ENCODE measurements at places on chromosomes 16 and 17.
A peak's percentile ranks its signal among the peaks of the same experiment; 100 is the strongest.

DNA sequence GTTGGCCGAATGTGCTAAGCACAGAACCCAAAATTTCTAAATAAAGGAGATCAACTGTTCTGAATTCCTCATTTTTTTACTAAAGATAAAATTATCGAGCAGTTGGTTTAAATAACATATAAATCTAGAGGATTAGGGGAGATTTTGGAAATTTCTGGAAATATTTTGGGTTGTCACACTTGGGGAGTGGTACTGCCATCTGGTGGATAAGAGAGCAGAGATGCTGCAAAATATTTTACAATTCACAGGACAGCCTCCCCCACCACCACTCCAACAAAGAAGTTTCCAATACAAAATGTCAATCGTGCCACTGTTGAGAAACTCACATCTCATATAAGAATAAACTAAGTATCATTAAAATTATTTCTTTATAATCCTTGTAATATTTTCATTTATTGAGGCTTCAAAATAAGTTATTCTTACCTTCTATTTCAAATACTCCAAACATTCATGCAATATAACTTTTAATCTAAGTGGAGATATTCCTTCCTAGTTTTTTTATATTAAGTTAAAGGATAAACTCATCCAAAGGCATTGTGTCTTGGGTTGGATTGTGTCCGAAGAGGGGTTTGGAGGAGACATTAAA is 17.0 kb upstream of the ABCA8 start:
- DNase-seq: peak; percentile 5

- no peak for DNase-seq
These were observed 2.8 kb upstream of the PPP1R27 start for GRCh38 chr17:81837641-81838040.

DNA sequence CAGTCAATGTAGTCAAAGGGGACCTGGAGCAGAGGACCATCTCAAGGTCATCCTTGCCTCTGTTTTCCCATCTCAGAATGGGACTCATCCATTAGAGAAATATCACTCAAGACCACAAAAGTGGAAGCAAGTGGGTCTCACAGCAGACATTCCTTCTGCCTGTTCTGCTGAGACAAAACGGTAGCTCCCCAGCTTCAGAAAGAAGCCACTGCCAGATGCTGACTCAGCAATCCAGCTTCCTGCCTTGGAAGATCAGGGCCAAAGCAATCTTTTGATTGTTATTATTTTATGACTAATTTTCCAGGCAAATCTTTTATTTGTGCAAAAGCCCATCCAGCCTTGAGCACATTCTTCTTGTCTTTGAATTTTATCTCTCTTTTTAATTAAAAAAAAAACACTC is 86.8 kb downstream of the CCT6B start:
- no peak for DNase-seq

DNA sequence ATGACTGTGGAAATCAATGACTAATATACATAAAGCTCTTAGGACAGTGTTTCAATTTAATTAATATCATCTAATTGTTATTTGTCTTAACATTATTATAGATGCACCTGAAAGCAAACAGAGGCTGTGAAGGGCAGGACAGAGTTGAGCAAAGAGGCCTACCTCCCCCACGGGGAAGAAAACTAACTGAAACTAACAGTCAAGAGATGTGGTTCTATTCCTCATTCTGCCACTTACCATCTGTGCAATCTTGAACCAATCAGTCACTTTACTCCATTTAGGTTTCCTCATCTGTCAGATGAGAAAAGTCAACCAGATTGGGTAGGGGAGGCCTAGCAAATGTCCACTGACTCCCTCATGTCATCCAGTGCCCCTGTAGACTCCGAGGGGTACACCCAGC is 59.1 kb downstream of the C17orf67 start:
- DNase-seq: no peak

DNA sequence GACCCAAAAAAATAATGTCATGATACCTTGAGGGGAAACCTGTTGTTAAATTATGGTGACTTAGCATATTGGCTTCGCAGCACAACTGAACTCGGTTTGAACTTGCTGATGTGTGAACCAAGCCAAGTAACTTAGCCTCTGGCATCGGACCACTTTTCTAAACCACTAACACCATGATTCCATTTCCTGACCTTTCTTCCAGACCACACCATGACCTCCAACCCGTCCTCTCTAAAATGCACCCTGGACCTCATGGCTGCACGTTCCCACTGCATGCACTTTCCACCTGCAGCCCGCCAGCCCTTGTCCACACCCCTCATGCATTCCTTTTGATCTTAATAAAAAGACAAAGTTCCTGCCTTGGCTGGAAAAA is 29.3 kb downstream of the DYNLRB2 start:
- peak; percentile 53 for DNase-seq

DNA sequence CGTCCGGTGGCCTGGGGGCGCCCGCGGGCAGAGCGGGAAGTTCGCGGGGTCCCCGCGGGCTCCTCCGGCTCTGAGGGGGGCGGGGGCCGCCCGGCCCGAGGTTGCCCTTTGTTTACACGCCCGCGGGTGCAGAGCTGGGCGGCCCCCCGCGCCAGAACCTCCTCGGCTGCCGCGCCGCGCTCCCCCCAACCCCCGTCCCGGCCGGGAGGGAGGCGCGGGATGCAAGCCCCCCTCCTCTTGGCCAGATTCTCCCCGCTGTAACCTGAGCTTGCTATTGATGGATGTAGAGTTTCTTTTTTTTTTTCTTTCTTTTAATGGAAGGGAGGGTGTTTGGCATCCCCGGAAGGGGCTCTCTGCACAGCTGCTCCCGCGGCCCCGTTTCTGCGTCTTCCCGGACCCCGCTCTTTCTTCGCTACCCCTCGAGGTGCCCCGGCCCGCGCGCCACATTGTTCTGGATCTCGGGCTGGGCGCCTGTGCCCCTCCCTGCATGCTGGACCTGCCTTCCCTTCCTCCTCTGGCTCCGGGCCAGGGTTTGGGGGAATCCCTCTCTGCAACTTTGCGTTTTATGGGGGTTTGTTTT is 646 bp downstream of the CBX2 start:
- DNase-seq: no peak

- no peak for DNase-seq
These were observed 185.5 kb downstream of the FOXL1 start for GRCh38 chr16:86763819-86764218.

DNA sequence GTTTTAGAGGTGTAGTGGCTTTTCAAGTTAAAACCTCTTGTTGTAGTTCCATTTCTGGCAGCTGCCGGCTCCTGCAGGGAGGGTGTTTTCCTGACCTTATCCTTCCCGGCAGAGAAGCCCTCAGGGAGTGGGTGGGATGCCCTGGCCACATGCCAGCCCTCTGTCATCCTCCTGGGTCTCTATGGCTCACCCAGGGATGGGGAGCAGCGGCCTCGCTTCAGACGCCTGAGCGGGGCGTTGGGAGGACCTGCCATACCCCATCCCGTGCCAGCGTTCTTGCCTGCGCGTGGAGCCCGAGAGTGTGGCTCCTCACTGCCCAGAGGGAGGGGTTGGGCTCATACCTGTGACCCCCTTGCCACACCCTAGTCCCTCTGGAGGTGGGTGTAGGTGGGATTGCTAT is 11.9 kb downstream of the KCNJ12 start:
- no peak for DNase-seq

GRCh38 chr17:2240541-2240940 is 63.0 kb downstream of the SMG6 start:
- DNase-seq: no peak

DNA sequence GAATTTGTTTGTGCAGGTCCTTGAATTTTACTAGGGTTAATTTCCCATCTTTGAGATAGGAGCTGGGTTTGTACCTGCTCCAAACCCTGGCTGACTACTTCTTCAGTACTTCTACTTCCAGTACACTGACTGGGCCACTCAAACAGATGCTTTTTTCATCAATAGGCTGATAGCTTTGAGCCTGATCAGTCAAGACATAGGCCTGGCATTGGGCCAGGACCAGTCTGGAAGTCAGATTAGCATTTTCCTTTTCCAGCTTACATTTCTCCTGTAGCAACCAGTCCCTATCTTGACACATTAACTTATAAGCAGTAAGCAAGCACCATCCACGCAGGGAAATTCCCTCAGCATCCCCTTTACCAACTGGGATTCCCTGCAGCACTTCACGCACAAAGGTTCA is 7.5 kb upstream of the TMEM101 start:
- no peak for DNase-seq

DNA sequence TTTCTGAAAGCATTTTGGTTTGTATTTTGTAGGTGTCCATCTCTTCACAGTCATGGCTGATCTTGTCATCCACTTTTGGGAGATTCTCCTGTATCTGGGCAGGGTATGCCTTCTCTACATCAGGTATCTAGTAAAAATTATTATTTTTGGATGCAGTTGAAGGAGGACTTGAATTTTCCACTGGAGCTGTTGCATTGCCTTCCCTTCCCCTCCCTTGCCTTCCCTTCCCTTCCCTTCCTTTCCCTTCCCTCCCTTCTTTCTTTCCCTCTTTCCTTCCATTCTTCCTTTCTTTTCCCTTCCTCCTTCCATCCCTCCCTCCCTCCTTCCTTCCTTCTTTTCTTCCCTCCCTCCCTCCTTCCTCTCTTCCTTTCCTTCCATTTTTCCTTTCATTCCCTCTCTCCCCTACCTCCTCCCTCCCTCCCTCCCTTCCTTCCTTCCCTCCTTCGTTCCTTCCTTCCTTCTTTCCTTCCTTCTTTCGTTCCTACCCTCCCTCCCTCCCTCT is 33.8 kb upstream of the CPHXL start:
- DNase-seq: no peak

- DNase-seq: peak; percentile 48
These were observed 537 bp downstream of the CNOT1 start for GRCh38 chr16:58628845-58629732.
